ENCODE measurements at places on chromosomes 3 and 15.

- peaks cover 21% of the 10 kb centered on the region for H3K36me3 ChIP-seq
- peaks cover 2% of the 10 kb centered on the region for H3K27me3 ChIP-seq
- no peak overlapping the region for H3K27ac ChIP-seq
- H3K4me3 ChIP-seq: no peak overlapping the region
- no peak for DNase-seq
Measured at GRCh38 chr15:91456921-91457320, 356.9 kb downstream of the SV2B start.

- no peak for DNase-seq
- H3K27me3 ChIP-seq: peaks cover 19% of the 10 kb centered on the region
- no peaks in the 10 kb centered on the region for H3K36me3 ChIP-seq
- peaks cover 22% of the 10 kb centered on the region for H3K4me1 ChIP-seq
- peak overlapping the region; percentile 6 for H3K27ac ChIP-seq
Measured at GRCh38 chr3:45042162-45042561, 16.1 kb downstream of the CLEC3B start.

DNA sequence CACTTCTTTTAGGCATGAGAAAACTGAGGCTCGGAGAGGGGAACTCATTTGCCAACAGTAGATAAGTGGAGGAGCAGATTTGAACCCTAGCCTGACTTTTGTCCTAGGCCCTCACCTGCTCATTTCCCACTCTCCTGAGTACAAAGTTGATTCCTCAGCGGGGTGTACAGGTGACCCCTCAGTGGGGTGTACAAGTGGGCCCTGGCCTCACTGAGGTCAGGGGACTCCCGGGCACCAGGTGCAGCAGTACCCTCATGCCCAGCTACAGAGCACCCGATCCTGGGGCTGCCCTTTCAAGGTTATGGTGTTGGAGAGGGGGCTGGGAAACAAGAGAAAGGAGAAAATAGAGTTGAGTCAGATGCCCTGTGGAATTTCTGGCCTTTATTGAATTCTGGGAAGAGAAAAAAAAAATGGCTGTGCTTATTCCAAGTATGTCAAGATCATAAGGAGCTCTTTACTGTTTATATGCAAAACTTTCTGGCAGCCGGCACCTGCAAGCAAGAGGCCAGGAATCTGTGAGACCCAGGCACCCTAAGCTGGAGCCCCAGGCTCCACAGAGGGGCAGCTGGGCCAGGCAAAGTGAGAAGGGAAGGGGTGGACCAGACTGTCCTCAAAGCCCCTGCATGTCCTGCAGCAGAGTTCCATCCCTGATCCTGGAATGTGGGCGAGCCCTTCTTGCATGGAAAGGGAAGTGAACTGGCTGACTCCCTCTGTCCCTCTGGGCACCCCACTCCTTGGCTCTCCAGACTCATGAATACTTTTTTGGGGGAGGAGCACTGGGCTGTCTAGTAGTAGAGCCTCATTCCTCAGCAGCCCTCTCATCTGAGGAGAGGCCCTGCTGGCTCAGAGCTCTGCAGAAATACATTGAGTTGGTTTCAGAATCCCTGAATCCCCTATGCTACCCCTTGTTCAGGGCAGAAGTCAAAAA lies 43.1 kb downstream of the AMOTL2 start:
- no peak overlapping the region for H3K4me3 ChIP-seq
- H3K27ac ChIP-seq: no peak overlapping the region
- no peaks in the 10 kb centered on the region for H3K36me3 ChIP-seq
- H3K4me1 ChIP-seq: no peaks in the 10 kb centered on the region
- H3K27me3 ChIP-seq: no peaks in the 10 kb centered on the region

DNA sequence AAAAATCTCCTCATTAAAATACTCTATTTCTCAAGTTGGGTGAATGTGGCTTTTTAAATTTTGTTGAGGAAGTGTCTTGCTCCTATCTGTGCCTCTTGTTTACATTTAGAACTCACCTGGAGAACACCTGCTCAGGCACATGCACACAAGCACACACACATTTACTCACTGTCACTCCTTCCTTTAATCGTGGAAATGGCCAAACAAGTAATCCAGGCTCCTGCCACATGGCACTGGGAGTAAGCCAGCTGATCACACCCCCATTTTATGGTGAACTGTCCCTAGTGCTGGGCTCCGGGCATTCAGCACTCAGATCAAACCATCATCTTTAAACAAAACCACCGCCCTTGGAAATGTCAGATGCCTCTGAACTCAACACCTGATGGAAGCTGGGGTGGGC lies 204.7 kb upstream of the BHLHE40 start:
- no peaks in the 10 kb centered on the region for H3K27me3 ChIP-seq
- no peak for DNase-seq
- H3K36me3 ChIP-seq: peaks cover 67% of the 10 kb centered on the region
- H3K4me1 ChIP-seq: peaks cover 77% of the 10 kb centered on the region
- no peak overlapping the region for H3K4me3 ChIP-seq

GRCh38 chr3:126127452-126127851 lies 43.5 kb upstream of the SLC41A3 start:
- H3K27me3 ChIP-seq: peaks cover 2% of the 10 kb centered on the region
- no peak overlapping the region for H3K4me3 ChIP-seq
- no peaks in the 10 kb centered on the region for H3K4me1 ChIP-seq

GRCh38 chr15:43009206-43009605 lies 88.6 kb upstream of the TTBK2 start:
- H3K4me1 ChIP-seq: no peaks in the 10 kb centered on the region
- no peak overlapping the region for H3K4me3 ChIP-seq
- no peaks in the 10 kb centered on the region for H3K27me3 ChIP-seq
- H3K36me3 ChIP-seq: peaks cover 62% of the 10 kb centered on the region
- no peak for DNase-seq

DNA sequence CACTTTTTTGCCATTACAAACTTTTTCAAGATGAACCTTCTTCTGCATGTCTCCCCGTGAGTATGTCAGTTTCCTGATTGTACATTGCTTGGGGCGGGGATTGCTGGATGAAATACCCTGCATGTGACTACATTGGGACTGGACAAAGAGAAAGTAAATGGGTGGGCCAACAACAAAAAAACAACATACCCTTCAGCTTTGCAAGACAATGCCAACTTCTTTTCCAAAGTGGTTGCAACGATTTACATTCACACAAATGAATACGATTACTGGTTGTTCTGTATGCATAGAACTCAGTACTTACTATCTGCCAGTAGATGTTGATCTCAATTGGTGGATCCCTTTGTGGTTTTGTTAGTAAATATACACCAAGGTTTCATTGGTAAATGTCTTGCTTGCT lies 908.4 kb downstream of the AGBL1 start:
- no peaks in the 10 kb centered on the region for H3K36me3 ChIP-seq
- no peak overlapping the region for H3K4me3 ChIP-seq
- peaks cover 3% of the 10 kb centered on the region for H3K27me3 ChIP-seq
- DNase-seq: no peak
- H3K4me1 ChIP-seq: no peaks in the 10 kb centered on the region

DNA sequence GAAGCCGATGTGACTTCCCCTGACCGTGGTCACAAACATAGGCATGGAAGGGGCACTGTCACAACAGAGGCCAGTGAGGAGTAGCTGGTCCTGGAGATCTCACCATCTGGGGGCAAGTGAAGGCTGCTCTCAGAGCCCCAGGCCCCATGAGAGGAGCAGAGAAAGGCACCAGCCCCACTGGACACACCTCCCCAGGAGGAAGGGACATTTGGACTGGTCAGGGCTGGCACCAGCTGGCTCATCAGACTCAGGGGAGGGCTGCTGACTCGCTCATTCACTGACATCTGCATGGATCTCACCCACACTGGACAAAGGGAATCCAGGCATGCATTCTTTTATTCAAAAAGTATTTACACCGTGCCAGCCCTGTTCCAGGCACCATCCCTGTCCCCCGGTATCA lies 26.8 kb downstream of the ESYT3 start:
- no peaks in the 10 kb centered on the region for H3K36me3 ChIP-seq
- H3K4me3 ChIP-seq: no peak overlapping the region
- peaks cover 2% of the 10 kb centered on the region for H3K4me1 ChIP-seq
- peak; percentile 25 for DNase-seq
- peaks cover 3% of the 10 kb centered on the region for H3K27me3 ChIP-seq

DNA sequence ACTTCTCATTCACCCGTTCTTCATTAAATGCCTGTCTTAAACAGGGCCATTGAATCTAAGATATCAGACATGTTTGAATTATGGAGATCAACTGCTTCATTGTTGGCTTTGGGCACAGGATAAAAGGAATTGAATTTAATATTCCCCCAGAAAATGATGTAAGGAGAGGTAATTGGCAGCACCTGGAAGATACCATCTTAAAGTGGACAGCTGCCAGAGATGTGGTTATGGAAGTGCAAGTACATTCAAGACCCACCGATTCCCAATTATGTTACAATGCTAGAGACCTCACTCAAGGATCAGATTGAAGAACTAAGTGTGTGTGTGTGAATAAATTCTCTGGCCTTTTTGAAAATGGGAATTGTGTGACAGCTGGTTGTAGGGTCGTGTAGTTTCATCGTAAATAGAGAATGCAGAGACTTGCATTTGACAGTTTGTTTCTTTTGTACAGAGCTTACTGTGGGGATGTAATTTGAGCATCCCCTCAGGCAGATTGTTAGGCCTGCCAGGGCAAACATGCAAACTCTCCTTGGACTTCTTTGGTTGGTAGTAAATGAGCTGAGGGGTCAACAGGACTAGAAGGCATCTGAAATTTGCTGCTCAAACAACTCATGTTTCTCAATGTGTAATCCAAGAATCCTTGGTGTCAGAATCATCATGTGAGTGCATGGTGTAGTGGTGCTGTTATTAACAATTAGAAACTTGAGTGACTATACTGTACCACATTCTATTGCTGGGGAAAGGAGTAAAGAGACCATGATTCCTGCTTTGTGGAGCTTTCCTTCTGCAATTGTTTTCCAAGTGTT lies 359.2 kb upstream of the THRB start:
- no peak for DNase-seq
- no peaks in the 10 kb centered on the region for H3K27me3 ChIP-seq
- no peaks in the 10 kb centered on the region for H3K4me1 ChIP-seq
- no peak overlapping the region for H3K4me3 ChIP-seq
- no peaks in the 10 kb centered on the region for H3K36me3 ChIP-seq

DNA sequence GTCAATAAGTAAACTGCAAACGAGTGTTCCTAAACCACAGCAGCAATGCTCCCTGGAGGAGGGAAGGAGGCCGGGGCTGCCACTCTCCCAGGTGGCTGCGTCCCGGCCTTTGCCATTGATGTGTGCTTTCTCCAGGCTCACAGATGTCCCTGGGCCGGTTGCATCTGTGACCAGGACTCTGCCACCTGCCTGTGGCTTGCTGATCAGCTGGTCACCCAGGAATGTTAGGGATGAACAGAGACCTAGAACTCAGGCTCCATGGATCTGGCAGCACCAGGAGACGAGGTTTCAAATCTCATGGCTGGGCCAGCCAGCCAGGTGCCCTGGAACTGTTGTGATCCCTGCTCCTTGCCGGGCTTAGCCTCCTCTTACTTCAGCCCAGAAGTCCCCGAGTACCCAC lies 65.7 kb downstream of the KLF15 start:
- DNase-seq: no peak
- H3K4me3 ChIP-seq: no peak overlapping the region
- H3K27ac ChIP-seq: no peak overlapping the region
- H3K27me3 ChIP-seq: peaks cover 36% of the 10 kb centered on the region

GRCh38 chr3:25547943-25548674 lies 116.6 kb downstream of the TOP2B start:
- DNase-seq: no peak
- no peaks in the 10 kb centered on the region for H3K4me1 ChIP-seq
- H3K27me3 ChIP-seq: peaks cover 5% of the 10 kb centered on the region
- H3K27ac ChIP-seq: no peak overlapping the region

GRCh38 chr3:24493746-24494617 lies 668 bp downstream of the THRB start:
- H3K4me3 ChIP-seq: no peak overlapping the region
- H3K36me3 ChIP-seq: peaks cover 1% of the 10 kb centered on the region
- H3K27ac ChIP-seq: no peak overlapping the region
- H3K27me3 ChIP-seq: peaks cover 65% of the 10 kb centered on the region
- no peaks in the 10 kb centered on the region for H3K4me1 ChIP-seq

GRCh38 chr15:82966671-82967071 lies 14.2 kb upstream of the HOMER2 start:
- peaks cover 3% of the 10 kb centered on the region for H3K36me3 ChIP-seq
- H3K27me3 ChIP-seq: peaks cover 50% of the 10 kb centered on the region
- H3K27ac ChIP-seq: peak overlapping the region; percentile 80
- DNase-seq: peak; percentile 85

- H3K27ac ChIP-seq: no peak overlapping the region
- no peak overlapping the region for H3K4me3 ChIP-seq
- no peaks in the 10 kb centered on the region for H3K27me3 ChIP-seq
- H3K36me3 ChIP-seq: no peaks in the 10 kb centered on the region
- peaks cover 56% of the 10 kb centered on the region for H3K4me1 ChIP-seq
- no peak for DNase-seq
Measured at GRCh38 chr15:74387621-74388362, 20.3 kb upstream of the CYP11A1 start.

DNA sequence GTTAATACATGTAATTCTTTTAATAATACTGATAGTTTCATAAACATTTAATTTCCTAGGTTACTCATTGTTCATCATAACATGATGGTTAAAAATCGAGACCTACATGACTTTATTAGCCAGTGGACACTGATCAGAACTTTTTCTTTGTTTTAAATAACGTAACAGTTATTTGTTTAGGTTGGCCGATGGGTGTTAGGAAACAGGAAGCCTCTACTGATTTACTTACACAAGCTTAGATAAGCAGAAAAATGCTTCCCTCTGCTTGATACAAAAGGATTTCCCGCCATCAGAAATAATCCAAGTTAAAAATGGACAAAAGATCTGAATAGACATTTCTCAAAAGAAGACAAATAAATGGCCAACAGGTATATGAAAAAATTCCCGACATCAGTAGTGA lies 16.6 kb upstream of the APH1B start:
- no peak overlapping the region for H3K27ac ChIP-seq
- no peak overlapping the region for H3K4me3 ChIP-seq
- DNase-seq: no peak
- H3K36me3 ChIP-seq: peaks cover 48% of the 10 kb centered on the region
- H3K27me3 ChIP-seq: no peaks in the 10 kb centered on the region

DNA sequence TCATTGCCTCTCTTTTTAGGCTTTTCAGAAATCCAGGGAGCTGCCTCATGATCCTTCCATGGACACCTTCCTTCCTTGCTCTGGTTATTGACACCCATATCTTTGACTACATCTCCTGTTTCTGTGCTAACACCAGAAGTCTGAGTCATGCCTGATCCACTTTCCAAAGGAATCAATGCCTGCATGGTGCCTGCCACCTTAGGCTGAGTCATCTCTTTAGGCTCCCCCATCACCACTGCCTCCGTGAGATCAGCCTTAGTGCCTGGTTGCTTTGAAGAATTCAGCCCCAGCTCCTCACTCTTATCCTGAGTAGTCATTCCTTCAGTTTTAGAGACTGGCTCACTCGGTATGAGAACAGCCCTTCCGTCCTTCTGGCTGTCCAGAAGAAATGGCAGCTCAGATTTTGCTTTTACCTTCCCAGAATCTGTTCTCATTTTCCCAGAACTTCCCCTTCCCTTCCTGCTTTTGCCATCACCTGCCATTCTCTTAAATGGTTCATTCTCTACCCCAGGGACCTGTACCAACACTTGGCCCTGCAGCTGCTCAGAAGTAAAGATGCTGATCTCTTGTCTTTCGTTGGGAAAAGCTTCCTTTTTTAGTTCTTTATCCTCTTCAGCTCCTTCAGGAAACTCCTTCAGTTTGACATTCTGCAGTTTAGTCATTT lies 105.3 kb downstream of the MAP4 start:
- H3K4me1 ChIP-seq: peaks cover 4% of the 10 kb centered on the region
- H3K27ac ChIP-seq: no peak overlapping the region
- H3K4me3 ChIP-seq: no peak overlapping the region
- DNase-seq: no peak
- H3K36me3 ChIP-seq: peaks cover 31% of the 10 kb centered on the region
